ENCODE measurements at places on chromosomes 13 and 19.

DNA sequence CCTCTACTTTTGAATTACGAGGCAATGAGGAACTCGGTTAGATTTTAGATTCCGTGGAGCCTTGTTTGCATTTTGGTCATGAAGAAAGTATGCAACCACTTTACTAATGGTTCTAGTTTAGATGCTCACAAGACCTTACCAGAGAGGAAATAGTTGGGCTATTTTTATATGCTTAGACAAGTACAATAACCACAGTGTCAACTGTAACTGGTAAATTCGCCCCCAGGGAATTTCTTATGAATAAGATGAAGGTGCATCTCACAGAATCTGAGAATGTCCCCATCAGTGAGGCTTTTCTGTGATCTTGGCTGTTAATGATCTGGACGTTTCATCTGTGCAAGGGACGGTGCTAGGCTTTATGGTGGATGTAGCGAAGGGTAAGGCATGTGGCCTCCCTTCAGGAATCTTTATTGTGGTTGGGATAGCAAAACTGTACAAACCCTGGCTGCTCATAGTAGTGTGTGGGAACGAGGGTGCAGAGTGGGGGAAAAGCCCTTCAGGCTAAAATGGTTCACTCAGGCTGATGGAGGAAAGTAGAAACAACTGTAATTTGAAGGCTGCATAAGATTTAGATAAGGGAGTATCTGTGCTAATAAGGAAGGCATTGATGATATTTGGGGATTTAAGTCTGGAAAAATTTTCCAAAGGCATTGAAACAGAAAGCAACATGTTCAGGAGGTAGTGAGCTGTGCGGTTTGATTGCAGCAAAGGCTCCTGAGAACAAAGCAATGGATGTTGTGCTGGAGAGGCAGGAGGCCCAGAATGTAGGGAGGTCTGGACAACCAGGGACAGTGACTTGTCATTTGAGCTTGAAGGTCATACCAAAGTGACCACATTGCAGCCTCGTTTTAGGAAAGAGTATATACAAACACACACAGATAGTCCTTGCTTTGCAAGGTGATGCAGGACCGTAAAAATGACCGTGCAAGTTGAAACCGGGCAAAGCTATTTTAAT is 28.4 kb downstream of the UBAC2 start:
- DNase-seq = peak; percentile 79

- peak; percentile 53 for DNase-seq
Observed at GRCh38 chr19:32599736-32600157, 18.8 kb downstream of the PDCD5 start.

DNA sequence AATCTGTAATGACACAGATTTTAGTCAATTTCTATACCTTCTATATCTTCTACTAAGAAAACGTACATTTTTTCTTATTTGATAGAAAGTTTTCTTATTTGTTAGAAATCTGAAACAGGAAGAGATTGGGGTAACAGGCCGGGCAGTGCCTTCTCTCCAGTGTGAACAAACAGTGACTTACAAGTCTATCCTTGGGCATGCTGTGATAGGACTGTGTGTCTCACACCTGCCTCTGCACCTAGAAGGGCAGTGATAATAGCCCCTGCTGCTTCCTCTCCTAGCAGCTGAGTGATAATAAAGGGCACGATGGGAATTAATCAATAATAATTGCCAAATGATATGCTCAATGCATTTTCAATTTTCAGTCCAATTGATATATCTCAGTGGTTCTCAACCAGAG is 1.4 kb downstream of the TMEM272 start:
- DNase-seq = no peak

- DNase-seq = peak; percentile 80
Observed at GRCh38 chr13:109422161-109422560, 364.2 kb downstream of the IRS2 start.

GRCh38 chr13:49791711-49792549 is 552 bp downstream of the KPNA3 start:
- peak; percentile 48 for DNase-seq

- DNase-seq = peak; percentile 74
Observed at GRCh38 chr13:110546926-110547325, 14.6 kb downstream of the RAB20 start.

DNA sequence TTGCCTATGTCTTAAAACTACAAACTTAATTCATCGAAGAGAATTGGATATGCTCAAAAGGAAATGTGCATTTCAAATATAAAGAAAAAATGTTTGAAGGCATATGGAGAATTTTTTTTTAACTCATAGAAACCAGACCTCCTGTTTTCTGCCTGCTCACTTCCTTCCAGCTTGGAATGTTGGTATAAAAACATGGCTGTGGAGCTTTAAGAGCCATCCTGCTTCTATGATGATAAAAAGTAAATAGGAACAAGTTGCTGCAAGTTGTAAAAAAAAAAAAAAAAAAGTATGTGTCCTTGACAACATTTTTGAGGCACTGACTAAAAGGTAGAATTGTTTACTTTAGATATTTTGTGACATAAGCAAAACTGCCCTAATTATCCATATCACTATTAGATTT is 1230.7 kb downstream of the PCDH9 start:
- no peak for DNase-seq

DNA sequence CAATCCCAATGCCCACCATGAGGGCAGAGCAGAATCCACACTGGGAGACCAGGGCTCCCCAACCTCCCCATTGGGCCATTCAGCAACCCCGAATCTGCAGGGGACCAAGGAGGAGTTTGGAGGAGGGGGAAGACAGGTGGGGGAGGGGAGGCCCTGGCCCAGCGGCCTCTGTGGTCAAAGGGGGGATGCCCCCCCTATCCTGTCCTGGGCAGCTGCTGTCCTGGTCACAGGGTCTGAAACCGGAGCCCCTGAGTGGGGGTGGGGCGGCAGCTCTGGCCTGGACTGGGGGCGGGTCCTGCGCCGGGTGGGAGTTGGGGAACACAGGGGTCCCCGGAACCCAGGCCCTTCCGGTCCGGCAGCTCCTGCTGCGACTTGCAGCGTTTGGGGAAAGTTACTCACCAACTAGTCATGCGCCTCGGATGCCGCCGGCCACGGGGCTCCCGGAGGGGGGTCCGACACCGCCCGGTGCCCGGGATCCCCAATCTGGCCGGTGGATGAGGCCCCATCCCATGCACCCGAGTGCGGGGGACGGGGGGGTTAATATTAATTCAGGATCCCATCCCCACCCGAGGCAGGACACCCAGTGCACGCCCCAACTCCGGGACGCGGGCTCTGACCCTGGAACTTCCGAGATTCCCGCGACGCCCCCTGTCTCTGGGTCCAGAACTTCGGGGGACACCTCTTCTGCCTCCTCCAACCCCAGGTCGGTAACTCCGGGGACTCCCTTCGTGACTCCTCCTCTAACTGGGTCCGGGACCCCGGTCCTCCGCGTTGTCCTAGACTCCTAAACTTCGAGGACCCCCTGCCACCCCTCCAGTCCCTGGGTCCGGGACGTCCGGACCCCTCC is 872 bp downstream of the HOMER3 start:
- DNase-seq = peak; percentile 57

DNA sequence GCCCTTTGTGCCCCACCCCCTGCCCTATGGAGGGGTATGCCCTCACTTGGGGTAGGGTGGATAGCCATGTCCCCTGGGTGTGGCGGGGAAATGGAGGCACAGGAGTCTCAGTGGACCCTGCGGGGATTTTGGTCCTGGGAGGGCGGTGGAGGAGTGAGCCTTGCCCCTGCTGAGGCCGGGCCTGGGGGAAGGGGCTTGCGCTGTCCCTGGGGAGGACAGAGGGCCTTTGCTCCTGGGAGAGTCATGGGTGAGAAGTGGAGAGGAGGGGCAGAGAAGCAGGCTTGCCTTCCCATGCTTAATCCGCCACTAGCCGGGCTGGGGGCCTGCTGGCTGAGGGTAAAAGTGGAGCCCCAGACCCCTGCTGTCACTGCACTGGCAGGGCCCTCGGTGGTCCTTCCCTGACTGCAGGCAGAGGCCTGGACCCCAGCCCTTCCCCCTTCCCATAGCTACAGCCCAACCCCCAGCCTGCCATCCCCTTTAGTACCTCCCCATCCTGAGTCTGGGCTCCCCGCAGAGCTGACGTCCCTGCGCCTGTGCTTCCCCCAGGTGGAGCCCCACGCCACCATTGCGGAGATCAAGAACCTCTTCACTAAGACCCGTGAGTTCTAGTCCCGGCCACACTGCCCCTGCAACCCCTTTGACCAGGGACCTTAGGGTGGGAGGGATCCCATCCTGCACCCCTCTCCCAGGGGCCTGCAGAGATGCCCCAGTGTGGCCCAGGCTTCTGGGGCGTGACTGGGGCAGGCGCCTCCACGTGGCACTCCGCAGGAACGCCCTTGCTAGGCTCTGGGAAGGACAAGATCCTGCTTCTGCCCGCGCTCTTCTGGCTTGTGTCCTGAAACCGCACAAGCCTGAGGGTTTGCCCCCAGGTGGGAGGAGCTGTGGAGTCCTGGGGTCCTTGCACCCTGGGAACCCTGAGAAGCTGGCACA is 8.9 kb downstream of the NDUFB7 start:
- DNase-seq = no peak

GRCh38 chr19:9881720-9882119 is 46.6 kb downstream of the PIN1 start:
- DNase-seq = no peak

GRCh38 chr19:13681509-13681908 is 82.8 kb upstream of the MRI1 start:
- no peak for DNase-seq

DNA sequence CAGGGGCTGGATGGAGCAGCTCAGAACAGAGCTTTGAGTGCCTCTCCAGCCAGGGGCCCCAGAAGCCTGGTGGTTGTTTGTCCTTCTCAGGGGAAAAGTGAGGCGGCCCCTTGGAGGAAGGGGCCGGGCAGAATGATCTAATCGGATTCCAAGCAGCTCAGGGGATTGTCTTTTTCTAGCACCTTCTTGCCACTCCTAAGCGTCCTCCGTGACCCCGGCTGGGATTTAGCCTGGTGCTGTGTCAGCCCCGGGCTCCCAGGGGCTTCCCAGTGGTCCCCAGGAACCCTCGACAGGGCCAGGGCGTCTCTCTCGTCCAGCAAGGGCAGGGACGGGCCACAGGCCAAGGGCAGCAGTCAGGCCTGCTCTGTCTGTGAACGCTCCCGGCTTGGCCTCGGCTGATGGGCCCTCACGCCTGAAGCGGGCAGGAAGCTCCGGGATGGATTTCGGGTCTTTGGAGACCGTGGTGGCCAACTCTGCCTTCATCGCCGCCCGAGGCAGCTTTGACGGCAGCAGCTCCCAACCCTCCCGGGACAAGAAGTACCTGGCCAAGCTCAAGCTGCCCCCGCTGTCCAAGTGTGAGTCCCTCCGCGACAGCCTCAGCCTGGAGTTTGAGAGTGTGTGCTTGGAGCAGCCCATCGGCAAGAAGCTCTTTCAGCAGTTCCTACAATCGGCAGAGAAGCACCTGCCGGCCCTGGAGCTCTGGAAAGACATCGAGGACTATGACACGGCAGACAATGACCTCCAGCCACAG is at the start of gene GRK1:
TSS of gene GRK1 (plus strand) at position 269 of the 751 bp plus-strand sequence. CDS start at position 437, 168 bp downstream.
- no peak for DNase-seq

DNA sequence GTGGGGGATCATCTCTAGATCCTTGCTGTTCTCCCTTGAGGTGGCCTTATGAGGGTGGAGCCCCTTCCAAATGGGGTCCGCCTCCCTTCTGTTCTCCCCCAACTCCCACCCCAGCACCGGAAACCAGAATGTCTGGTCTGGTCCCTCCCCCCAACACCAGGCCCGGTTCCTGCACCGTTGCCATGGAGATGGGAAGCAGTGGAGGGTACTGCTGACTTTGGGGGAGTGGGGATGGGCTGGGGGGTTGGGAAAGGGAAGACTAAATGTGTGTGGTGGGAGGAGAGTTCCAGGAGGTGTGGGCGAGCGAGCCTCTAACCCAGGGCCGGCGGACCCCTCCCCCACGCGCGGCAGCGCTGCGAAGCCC is 1.7 kb downstream of the SHANK1 start:
- no peak for DNase-seq

DNA sequence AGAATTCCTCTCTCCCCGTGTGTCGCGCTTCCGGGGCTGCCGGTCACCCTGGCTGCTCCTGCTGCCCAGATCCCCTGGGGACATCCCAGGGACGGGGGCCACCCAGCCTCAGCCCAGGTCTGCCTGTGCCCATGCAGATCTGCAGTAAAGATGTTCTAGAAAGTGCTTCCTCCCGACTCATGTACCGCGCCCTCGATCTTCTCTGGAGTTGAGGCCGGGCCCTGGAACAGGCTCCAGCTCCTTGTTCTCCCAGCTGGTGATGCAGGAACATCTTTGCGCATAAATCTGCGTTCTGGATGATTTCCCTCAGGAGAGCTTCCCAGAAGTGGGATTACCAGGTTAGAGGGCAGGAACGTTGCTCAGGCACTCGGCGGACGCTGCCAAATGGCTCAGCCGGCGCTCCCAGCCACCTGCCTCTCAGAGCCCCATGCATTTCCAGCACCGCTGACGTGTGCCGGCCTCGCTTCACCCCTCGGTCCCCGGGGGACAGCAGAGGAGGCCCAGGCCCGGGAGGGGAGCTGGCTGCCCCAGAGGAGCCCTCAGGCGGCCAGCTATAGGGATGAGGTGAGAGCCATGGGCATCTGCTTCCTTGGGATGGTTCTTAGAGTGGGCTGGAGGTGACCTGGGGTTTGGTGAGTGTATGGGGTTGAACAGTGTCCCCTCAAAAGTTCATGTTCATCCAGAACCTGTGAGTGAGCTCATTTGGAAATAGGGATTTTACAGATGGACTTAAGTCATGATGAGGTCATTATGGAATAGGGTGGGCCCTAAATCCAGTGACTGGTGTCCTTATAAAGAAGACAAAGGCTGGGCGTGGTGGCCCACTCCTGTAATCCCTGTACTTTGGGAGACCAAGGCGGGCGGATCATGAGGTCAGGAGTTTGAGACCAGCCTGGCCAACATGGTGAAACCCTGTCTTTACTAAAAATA is 42.6 kb downstream of the CRTC1 start:
- DNase-seq = no peak

- DNase-seq = peak; percentile 18
Observed at GRCh38 chr19:34662919-34663318, 14.0 kb downstream of the SCGB2B2 start.

DNA sequence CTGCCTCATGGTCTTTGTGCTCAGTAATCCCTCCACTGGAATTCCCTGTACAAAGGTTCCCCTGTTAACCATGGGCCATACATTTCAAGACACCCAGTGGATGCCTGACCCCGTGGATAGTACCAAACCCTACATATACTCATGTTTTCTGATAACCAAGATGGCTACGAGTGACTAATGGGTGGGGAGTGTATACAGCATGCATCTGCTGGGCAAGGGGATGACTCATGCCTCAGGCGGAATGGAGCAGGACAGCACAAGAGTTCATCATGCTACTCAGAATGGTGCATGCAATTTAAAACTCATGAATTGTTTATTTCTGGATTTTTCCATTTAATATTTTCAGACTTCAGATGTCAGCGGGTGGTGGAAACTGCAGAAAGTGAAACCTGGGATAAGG is 13.3 kb upstream of the FGF9 start:
- DNase-seq = no peak

Measured in suppressor macrophage (primary cell).